Psoas muscle (tissue), 8 donors: ENCODE measurements at places on chromosomes 13 and 19.

DNA sequence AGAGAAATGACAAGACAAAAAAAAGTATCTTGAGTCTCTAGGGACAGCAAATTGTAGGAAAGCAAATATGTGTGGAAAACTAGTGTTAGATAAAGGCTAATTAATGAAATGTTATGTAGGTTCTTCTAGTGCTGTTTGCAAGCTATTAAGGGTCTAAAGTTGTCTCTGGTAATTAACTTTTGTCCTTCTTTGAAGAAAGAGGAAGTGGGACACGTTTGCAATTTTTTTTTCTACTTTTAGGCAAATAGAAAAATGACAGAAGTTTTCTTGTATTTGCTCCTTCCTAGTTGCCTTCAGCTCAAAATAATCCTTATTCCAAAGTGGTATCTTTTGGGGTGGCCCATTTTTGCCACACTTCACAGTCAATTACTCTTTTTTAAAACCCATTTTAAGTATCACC is 1877.7 kb upstream of the PRR20A start:
- no peak for DNase-seq

- DNase-seq = no peak
Measured at GRCh38 chr19:14477418-14478112, 2.4 kb upstream of the PTGER1 start.

DNA sequence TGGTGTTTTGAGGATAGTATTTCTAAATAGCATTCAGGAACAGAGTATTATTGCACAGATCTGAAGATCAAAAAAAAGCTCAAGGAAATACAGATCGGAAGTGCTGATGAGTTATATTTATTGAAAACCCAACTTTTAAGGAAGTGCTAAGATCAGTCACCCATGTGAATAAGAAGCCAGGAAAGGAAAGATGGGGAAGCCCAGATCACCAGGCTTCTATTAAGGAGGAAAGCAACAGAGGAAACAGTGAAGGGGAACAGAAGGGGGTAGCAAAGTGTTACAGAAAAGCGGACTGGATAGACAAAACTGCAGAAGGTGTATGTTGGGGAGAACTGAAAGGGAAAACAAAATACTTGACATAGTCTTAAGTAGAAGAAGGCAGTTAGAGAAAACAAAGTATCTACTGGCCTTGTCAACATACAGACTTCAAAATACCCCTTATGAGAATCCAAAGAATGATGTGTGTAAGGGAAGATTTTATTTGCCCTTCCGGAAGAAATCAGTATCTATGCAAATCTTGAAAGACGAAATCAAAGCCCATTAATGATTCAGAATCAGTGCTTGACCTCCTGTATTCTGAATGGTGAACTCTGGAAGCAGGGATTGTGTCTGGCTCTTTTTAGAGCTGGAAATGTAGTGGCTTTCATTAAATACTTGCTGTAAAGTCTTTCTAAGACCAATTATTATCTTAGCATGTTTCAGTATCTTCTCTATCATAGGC is 12.1 kb downstream of the UFM1 start:
- DNase-seq = no peak

GRCh38 chr19:4260613-4261191 is 13.8 kb downstream of the YJU2 start:
- DNase-seq = no peak

DNA sequence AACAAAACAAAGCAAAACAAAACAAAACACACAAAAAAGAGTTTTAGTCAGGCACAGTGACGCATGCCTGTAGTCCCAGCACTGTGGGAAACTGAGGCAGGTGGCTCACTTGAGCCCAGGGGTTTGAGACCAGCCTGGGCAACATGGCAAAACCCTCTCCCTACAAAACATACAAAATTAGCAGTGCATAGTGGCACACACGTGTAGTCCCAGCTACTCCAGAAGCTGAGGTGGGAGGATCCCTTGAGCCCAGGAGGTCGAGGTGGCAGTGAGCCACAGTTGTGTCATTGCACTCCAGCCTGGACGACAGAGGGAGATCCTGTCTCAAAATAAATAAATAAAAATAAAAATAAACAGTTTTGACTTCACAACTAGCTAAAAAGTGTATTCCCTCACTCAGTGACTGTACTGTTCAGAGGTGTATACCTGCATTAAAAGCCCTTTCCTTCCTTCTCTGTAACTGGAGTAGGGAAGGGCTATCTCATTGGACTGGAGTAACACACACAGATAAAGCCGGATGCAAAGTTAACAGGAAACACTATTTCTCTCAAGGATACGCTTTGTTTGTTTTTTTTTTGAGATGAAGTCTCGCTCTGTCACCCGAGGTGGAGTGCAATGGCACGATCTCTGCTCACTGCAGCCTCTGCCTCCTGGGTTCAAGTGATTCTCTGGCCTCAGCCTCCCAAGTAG is 3.7 kb upstream of the BAX start:
- DNase-seq = no peak

DNA sequence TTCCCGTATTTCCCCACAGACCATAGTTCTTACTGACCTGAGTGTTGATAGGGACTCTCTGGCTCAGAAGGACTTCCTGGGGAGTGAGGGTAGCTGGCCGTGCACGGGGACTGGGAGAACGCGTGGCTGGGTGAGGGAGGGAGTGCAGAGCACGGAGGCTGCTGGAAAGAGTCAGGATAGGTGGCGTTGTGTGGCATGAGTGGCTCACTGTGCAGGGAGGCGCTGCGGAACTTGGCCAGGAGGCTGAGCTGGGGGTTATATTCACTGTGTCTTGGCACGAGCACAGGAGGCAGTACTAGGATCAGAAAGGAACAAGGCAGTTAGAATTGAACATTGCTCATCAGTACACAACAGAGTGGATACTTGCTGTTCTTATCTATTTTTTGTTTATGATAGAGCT is 47.4 kb downstream of the SMAD9 start:
- DNase-seq = peak; percentile 26

- no peak for DNase-seq
Measured at GRCh38 chr19:35497406-35497805, 7.1 kb upstream of the KRTDAP start.

DNA sequence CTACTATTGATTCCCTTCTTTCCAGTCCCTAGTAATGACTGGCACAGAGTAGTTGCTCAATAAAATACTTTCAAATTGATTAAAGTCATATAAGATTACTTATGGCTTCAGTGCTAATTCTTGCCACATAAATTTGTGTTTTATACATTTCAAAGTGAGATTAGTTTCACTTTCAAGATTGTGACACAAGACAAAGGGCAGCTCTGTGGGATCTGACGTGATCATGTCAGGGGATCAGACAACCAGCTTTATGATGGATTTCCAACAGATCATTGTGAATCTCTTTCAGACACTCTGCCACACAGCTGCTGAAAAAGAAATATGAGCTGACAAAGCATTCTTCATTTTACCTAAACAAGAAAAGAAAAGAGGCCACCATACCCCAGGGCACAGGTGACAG is 73.4 kb upstream of the POMP start:
- no peak for DNase-seq

DNA sequence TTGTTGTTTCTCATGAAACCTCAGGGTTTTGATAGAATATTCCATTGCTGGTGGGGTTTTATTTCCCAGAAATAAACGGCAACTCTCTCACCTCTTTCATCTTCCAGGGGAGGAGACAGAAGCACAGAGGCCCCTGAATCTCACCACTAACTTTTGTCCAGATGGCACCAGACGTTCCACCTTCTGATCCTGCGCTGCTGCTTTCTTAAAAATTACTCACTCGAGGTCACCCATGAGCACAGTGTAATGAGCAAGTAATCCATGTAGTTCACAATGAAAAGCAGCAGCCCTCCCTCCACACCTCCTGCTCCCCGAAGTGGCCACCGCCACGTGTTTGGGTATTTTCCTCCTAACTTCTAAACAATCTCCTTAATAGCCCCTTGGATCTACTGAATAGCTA is 51.3 kb downstream of the TEX29 start:
- DNase-seq = no peak

DNA sequence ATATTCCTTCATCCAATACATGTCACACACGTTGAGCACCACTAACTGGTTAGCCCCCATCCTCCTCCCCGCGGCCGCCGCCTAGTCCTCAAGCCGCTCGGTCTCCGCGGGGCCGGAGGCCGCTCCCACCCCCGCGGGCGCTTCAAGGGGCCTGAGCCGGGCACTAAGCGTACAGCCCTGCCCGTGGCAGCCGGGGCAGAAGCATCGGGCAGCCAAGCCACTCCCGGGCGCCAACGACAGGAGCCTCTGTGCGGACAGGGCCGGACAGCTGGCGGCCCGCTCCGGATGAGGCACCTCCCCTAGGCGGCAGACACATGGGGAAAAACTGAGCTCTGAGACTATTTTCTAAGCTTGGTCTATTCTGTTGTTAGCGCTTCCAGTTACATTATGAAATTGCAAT is 2.8 kb upstream of the ZNF543 start:
- peak; percentile 27 for DNase-seq

DNA sequence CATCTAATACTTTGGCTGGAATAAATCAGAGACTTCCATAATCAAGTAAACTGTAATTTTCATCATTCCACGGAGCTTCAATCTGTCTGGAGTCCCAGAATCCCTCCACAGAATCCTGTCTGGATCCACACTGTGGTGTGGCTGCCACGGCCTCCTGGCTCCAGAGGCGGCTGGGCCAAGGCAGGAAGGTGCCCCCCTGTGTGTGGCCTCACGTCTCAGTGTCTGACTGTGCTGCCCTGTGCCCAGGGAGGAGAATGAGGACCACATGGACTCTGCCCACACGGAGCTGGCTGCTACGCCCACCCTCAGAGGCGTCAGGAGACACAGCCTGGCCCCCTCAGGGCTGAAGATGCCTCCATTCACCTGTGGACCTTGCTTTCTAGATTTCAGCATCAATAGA is 12.2 kb upstream of the ZNF135 start:
- DNase-seq = no peak

DNA sequence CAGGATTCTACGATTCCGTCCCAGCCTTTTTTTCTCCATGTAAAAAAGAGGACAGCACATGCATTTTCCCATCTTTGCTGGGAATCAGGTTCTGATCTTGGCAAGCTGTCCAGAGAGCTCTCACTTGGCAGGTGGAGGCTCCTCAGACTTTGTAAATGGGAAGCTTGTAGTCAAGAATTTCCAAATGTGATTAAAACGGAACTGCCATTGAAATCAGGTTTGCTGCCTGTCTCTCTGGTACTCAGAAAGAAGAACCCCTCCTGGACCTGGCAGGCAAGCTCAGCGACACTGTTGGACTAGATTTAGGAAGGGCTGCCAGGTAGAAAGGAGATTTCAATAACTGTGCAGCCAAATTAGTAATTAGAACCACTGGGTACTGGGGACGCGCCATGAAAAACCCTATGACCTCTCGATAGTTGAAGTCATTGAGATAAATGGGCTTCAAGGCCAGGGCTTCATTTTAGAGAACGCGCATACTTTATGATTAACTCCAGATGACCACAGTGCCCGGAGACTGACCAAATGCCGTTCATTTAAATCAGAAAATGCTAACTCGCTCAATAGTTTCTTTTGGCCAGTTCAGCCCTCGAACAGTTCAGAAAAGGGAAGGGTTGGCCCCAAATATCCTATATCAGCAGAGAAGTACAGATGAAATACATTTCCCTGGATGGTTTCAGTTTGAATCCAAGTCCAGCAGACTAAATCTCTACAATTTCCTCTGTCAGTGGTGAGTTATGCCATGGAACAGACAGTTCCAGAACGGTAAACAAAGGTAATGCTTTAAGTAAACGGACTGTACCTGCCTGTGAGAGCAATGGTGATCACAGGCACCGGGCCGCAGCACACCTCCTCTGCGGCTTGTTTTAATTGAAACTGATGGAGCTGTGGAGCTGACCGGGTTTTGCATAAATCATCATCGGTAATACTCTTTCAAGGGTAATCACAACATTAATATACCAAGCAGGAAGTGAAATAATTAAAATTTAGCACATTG is 517.4 kb downstream of the RFC3 start:
- DNase-seq = no peak

GRCh38 chr13:28754698-28755545 is 36.2 kb upstream of the SLC46A3 start:
- DNase-seq = peak; percentile 60
